NCI-H1436 treated with DMSO at 0.1 percent for 48 hours (cell line): ENCODE measurements at places on chromosomes 7 and 10.

GRCh38 chr7:90736968-90737939 lies 141.1 kb downstream of the CDK14 start:
- no peak for DNase-seq

GRCh38 chr10:117174439-117175214 lies 22.7 kb upstream of the KCNK18 start:
- DNase-seq: peak; percentile 67

GRCh38 chr10:9508606-9509005 lies 1454.1 kb downstream of the GATA3 start:
- DNase-seq: no peak

DNA sequence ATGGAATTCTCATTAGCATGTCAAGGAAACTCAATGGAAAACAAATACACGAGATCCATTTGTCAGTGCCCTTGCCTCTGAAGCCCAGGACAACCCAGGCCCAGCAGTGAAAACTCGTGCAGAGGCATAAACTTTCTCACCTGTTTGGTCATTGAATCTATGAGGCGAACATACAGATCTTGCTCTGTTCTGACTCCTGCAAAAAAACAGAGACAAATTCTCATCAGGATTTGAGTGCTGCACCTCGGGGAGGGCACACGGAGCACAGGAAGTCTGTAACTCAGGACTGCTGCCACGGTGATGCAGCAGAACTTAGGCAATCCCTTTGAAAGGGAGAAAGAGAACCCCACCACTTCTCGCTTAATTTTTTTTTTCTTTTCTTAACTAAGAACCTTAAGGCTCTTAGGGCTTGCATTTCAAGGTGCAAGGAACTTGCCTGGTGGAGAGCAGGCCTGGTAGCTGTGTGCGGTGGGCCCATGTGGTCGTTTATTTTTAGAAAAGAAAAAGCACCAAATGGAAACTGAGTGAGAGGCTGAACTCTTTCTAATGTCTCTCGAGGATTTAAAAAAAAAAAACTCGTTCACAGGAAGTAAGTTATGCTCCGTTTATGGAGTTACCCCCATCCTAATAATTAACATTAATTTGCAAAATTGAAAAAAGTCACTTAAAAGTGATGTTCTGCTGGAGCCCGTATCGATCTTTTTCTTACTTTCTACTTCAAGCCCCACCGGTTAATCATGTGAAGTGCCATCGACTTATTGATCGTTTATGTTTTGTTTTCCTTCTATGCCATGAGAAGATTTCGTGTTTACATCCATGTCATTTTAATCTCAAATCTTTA lies 1.8 kb downstream of the EBF3 start:
- DNase-seq: no peak

GRCh38 chr10:35004651-35005050 lies 85.5 kb downstream of the CUL2 start:
- no peak for DNase-seq

DNA sequence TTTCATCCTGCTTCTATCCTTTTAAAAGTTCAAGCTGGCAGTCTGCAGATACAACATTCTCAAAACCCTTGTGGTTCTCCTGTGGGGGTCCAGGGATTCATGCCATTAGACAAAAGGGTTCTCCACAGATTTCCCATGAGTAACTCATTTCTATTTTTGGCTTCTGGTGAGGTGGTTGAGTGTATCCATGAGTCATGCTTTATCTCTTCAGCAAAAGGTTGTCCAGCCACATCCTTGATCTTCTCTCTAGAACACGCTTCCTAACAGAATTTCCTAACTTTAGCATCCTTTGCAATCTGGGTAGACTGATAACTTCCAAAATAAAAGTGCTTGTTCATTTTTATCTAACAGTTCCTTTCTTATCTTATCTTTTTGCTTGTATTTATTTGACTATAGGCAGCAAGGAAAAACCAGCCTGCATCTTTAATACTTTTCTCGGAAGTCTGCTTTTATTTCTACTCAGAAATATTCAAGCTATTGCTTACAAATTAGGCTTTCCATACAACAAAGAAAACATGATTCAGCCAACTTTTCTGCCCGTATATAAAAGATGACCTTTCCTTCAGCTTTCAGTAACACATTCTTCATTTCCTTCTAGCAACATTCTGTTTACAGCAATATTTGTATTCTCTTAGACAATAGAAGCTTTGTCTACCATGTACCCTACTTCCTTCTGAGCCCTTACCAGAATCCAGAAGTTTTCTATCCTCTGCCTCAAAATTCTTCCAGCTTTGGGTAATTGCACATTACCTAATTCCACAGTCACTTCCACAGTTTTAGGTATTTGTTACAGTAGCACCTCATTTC lies 79.3 kb upstream of the IL6 start:
- DNase-seq: no peak

- DNase-seq: no peak
Measured at GRCh38 chr7:129713544-129713943, 102.0 kb downstream of the NRF1 start.

- no peak for DNase-seq
Measured at GRCh38 chr10:29811751-29812427, 177.1 kb upstream of the SVIL start.

GRCh38 chr10:123018531-123018930 lies 9.7 kb downstream of the ACADSB start:
- DNase-seq: no peak

DNA sequence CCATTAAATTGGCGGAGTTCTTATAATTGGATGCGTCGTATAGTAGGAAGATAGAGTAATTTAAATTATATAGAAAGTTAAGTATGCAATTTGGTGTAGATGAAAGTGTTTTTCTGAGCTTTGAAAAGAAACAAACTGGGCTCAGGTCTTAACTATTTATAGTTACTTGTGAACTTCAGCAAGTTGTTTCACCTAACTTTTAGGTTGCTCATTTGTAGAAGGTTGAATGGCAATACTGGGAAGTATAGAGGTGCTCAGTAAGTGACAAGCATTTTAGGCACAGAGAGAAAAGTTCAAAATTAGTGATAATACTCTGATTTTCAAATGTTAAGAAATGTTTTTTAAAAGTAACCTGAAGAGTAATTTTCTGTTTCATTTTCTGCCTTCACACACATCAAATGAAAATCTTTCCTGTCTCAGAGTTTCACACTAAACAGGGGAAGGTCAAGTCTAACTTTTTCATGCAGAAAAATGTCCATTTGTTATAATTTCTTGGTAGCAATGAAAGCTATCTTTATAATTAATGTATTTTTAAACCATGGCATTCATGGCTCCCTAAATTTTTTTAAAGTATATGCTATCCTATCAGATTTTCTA lies 146.5 kb downstream of the PHF14 start:
- no peak for DNase-seq

GRCh38 chr10:96415891-96416554 lies 57.2 kb upstream of the OPALIN start:
- DNase-seq: no peak

DNA sequence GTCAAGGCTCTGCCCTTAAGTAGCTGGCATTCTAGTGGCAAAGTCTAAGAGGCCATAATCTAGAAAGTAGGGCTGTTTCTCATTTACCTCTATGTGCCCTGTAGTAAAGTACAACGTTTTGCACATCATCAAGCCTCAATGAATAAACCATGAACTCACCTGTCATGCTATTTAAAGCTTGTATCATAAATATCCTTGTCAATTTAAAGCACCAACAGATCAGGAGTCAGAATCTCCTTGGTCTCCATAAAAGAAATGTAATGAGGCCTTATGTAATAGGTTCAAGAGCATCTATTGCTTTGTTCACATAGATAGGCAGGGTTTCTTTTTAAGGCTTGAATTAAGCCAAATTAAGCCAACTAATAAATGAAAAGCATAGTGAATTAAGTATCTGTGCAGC lies 181.9 kb downstream of the KMT2E start:
- no peak for DNase-seq

DNA sequence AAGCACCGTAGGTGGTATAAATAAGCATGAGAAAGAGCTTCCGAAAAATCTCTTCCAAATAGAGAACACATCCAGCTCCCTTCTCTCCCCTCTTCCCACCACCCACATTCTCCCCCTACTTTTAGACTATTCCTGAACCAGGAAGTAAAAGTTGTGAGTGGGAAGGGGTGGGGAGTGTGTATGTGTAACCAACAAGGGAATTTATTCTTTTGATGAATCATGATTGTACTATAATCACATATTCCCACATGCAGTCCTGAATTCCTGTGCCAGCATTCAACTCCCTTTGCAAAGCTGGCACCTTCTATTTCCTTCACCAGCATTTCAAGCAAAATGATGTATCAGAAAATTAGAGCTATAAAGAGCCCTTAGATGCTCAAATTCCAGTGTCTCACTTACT lies 230.6 kb upstream of the CHRM2 start:
- DNase-seq: no peak

- DNase-seq: no peak
Measured at GRCh38 chr7:8785081-8785480, 351.7 kb downstream of the NXPH1 start.

DNA sequence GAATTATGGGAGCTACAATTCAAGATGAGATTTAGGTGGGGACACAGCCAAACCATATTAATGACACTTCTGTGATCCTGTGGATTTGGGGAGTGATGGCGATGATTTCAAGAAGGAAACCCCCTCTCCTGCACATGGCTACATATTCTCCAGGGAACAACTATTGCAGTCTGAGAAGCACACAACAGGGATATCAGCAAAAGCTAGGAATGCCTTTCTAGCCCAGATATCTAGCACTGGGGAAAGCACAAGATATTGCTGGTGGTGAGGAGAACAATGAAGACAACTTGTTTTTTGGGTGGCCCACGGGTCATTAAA lies 24.3 kb downstream of the EPDR1 start:
- DNase-seq: no peak

DNA sequence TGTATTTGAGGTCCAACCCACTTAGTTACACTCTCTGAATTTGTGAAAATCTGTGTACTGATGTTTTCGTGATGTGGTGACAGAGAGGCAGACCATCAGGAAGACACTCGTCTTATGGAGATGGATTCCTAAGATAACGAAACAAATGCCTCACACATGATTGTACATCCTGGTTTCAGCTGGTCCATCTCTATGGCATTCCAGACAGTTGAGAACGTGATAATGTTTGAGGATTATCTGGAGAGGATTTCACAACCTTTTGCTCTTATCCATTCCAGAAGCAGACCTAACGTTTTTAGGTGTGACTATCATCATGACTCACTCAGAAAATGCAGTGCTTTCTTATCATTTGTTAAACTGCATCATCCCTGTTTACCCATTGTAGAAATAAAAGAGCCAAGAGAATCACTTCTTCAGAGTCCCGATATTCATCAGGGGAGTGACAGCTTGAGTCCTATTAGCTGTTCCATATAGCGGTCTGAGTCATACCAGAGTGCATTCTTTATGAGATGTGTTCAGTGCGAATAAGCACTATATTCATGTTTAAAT lies 74.5 kb downstream of the BMPER start:
- no peak for DNase-seq

GRCh38 chr7:108653526-108653925 lies 83.9 kb downstream of the DNAJB9 start:
- no peak for DNase-seq

- DNase-seq: no peak
Measured at GRCh38 chr10:6145166-6145987, 56.5 kb downstream of the RBM17 start.

GRCh38 chr10:93513091-93513490 lies 16.7 kb downstream of the CEP55 start:
- DNase-seq: no peak

DNA sequence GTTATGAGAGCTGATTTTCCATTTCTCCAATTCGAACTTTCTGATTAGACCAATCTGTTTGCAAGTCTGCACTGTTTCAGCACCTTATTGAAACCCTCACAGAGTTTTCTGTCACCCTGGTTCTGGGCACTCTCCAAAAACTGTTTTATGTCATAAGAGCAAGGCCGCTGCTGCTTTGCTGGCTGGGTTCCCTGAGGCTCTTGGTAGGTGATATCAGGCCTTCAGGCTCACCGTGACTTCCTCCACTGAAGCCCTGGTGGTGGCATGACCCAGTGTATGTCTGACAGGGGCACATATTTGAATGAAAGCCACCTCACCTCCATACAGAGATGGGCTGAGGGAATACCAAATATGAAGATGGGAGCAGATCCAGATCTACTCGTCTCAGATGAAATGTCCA lies 8.3 kb downstream of the RABGEF1 start:
- DNase-seq: no peak

- peak; percentile 94 for DNase-seq
Measured at GRCh38 chr7:96084881-96085553, 236.9 kb downstream of the SLC25A13 start.

GRCh38 chr7:44380831-44381493 lies 55.6 kb upstream of the CAMK2B start:
- no peak for DNase-seq

DNA sequence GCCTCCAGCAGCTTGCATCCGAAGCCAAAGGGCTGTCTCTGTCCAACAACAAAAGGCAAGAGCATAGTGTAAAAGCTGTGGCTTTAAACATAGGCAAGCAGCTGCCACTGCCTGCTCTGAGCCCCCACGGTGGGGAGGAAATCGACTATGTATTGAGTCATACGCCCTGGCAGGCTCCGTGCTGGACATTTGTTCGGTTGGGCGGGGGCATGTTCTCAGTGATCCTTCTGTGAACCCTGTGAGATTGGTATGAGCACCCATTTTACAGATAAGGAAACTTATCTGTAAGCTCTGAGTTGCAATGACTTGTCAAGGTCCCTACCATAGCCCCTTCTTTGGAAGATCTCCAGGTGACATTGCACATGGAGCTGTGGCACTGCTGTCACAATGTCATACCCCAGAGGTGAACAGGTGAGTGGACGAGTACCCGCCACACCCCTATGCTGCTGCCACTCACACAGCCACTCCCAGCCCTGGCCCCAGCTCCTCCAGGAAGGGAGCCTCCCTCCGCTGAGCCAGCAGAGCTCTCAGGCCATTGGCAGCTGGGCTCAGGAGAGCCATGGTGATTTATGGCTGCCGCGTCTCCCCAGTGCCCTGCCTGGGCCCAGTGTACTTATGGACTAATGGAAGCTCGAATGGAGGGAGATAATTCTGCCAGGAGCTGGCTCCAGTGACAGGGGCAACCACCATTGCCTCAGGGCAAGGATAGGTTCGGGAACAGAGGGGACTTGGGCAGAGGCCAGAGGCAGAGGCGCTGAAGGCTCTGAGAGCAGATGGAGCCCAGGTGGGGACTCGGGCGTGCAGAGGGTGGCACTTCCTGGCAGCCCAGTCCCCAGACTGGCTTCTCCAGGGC lies 43.7 kb downstream of the UNC5B start:
- peak; percentile 65 for DNase-seq

DNA sequence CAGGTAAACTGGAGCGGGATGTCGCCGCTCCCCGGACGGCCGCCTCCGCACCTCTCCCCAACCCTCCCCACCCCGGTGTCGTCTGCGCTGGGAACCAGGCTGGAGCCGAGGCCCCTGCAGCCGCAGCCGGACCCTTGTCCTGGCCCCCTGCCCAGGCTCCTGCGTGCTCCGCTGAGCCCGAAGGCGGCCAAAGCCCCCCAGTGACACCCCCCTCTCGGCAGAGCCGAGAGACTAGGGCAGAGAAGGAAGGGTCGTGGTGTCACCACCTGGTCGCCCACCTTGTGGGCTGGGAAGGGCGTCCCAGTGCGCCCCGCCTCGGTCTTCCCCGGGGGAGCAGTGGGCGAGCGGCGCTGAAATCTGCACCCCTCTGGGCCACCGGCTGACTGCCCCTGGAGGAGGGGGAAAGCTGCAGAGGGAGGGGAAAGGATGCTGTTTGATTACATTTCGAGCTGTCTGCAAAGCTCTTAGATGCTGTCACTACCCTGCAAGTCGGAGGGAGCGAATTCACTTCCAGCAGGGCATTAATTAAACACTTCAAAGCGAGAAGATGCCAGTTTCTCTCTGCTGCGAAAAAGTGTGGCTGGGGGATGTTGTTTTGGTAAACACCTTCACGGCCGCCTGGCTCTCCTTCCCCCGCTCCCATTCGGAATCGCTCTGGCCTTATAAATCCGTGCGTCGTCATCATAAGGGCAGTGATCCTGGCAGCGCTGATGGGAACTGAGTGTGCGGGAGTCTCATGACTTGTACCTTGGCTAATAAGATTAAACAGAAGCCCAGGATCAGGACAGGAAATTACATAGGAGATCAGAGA lies 622 bp downstream of the DYNC1I1 start:
- no peak for DNase-seq
